ENCODE measurements at places on chromosomes 2 and 18.

DNA sequence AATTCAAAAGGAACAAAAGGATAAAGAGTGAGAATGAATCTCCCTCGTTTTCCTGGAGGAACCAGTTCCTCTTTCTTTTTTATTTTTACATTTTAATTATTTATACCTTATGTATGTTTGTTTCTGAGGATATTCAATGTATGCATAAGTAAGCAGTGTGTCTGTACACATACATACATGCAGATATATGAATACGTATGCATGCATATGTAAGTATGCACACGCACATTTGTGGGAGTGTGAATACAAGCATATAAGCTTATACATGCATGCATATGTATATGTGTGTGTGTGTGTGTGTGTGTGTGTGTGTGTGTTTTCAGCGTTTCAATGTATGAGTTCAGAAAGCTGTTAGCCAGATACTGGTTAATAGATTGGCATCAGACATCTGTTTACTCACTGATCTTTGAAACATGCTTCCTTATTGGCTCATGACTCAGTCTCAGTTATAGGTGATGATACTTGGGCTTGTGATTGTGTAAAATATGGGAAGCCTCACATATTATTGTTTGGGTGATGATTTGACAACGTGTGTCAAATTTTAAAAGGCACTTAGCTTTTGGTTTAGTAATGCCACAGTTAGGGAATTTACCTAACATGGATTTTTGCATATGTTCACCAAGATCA lies 279.7 kb upstream of the TRIB2 start:
- no peak for DNase-seq

DNA sequence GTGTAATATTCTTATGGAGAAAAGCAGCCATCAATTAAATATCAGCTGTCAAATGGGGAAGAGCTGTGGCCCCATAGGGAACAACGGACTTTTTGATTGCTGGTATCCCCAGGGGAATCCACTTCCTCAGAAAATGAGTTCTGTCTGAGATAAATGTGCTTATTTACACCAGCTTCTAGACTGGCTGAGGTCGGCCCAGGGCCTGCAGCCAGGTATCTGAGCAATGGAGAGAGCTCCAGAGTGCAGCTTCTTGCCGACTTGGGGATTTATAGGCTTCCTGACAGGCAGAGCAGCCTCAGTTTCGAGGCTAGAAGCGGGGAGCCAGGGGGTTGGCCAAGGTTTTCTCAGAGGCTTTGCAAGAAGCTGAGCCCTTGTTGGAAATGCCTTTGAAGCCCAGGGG lies 67.2 kb downstream of the MCFD2 start:
- peak; percentile 88 for DNase-seq

- no peak for DNase-seq
Observed at GRCh38 chr18:58611395-58612131, 17.3 kb downstream of the ALPK2 start.

GRCh38 chr2:208363485-208363884 lies 43.1 kb upstream of the PTH2R start:
- DNase-seq, result no peak

All from SK-MEL-5 (cell line).